ENCODE measurements at places on chromosomes 5 and 9.
A peak's percentile ranks its signal among the peaks of the same experiment; 100 is the strongest.

- no peak for DNase-seq
Measured at GRCh38 chr5:127307868-127308267, 17.3 kb downstream of the MEGF10 start.

DNA sequence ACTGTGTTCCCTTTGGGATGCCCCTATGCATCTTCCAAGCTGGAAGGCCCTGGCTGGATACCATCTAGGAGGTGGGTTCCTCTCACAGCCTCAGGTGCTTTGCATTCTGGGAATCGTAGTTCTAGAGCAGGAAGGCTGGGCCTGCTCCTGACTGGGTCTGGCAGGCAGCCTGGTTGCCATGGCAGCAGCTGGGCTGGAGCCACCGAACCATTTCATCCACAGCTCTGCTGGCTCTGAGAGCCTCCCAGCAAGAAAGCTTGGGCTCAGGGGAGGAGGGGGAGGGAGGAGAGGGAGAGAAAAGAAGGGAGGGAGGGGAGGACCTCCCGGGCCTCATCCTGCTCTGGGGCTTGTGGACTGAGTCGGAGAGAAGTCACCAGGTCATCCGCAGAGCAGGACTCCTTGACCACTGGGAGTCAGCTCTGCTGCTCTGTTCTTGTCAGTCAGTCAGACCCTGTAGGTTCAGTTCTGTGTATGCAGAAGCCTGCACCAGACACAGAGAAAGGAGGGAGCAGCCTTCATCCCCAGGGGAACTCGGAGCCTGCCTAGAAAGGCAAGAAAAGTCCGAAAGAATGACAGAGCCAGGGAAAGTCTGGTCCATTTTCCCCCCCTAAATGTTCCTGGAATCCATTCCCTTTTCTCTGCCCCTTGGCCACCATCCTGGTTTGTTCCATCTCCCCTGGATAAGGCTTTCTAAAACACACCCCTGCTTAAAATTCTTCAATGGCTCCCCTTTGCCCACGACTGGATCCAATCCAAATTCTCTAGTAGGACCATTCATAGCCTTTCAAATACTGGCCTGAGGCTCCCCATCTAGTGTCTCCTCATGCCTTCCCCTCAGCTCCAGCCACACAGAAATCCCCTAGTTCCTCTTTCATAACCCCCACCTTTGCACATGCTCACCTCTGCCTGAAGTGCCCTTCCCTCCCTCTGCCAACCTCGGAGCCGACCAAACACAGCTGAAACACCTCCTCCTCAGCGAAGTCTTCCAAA lies 65.4 kb upstream of the ARAP3 start:
- DNase-seq = peak; percentile 88

DNA sequence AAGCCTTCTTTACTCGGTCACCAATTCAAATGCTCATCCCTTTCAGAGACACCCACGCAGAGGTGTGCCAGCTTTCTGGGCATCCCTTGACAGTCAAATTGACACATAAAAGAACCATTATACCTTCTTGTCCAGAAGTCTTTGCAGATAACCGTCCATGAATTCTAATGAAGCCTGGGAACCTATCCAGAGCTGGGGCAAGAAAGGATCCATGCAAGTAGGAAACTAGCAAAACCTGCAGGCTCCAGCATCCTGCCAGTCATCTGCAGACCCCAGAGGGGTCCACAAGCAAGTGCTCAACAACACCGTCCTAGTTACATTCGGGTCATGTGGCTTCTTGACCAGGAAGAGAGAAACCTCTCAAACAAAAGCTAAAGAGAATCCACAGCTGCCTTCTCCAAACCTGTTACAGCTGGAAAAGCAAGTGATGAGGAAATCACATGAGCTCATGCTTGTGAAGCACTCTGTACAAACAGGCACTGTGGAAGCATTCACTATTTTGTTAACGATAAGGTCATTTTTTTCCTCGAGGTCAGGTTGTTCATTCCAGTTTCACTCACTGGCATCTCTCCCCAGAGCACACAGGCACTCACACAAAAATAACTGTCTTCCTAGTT lies 80.2 kb upstream of the DMRT1 start:
- DNase-seq = no peak

DNA sequence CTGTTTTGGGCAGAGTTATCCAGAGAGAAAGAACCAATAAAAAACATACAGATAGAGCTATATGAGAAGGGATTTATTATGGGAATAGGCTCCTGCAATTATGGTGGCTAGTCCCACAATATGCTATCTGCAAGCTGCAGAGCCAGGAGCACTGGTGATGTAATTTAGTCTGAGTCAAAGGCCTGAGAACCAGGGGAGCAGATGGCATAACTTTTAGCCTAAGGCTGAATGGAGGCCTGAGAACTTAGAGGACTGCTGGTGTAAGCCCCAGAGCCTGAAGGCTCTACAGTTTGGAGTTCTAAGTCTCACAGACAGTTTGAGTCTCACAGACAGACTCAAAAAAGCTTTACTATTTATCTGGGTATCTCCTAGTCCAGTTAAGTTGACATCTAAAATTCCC lies 263.8 kb downstream of the FBXL7 start:
- DNase-seq = no peak

GRCh38 chr5:56913766-56914165 lies 4.4 kb downstream of the SETD9 start:
- no peak for DNase-seq

DNA sequence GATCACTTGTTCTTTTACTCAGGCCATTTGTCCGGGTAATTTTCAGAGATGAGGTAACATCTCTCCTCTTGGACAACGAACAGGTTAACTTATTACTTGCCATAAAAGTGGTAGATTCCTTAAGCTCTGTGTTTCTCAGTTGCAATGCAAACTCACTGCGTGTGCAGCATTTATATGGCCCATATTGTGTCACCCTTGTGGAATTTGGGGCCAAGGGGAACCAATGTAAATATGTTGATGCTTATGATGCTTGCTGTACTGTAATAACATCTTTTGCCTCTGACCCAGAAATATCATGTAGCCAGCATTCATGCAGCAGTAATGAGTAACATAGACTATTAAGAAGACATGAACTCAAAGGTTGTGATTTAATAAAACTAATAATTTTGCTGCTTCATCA lies 175.8 kb downstream of the ADAMTS6 start:
- DNase-seq = no peak

DNA sequence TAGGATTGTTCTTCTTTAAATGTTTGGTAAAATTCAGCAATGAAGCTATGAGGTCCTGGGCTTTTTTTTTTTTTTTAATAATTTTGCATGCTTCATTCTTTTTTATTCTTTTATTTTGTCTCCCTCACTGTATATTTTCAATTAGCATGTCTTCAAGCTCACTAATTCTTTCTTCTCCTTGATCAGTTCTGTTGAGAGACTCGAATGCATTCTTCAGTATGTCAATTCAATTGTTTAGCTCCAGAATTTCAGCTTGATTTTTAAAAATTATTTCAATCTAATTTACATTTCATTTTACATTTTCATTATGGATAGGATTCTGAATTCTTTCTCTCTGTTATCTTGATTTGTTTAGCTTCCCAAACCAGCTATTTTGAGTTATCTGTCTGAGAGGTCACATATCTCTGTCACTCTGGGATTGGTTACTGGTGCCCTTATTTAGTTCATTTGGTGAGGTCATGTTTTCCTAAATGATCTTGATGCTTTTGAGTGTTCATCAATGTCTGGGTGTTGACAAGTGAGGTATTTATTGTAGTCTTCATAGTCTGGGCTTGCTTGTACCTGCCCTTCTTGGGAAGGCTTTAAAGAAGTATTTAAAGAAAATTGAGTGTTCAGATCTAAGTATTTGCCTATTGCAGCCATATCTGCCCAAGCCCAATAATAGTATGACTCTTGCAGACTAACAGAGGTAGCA lies 9.1 kb downstream of the LURAP1L start:
- DNase-seq = no peak

Measured in left kidney (tissue), 8 donors.